ENCODE measurements at places on chromosomes 1 and 21.
A peak's percentile ranks its signal among the peaks of the same experiment; 100 is the strongest.

- DNase-seq, result no peak
Observed at GRCh38 chr1:169321539-169321938, 46.1 kb downstream of the NME7 start.

DNA sequence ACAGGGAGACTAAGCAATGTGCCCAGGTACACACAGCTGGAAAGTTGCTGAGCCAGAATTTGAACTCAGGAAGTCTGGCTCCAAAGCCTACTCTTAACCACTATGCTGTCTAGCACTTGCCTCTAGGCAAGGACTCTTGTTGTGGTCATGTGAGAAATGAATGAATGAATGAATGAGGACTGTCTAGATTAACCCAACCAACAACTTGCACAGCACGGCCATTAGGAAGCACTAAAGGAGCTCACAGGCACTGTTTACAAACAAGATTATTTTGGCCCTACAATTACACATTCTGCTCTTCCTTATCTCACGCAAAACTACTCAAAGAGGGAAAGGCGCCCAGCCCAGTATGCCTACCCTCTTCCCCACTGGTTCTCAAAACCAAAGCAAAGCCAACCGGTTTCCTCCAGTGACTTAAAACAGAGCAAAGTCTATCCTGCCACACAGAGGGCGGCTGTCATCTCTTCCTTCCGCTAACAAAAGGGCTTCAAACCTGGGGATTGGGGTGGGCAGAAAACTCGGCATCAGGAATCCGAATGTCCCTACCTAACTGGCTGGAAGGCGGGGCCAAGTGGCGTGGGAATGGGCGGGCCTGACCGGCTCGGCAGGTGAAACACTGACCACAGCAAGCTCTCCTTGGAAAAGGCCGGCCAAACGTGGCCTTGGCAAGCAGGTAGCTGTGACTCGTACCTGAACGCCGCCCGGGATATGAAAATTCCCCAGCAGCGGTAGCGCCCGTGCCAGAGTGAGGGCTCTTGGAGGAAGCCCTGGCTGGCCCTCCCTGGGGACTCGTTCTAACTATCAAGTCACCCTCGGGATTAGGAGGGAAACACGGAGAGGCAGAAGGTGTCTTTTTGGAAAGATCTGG is 948 bp downstream of the STK40 start:
- no peak for DNase-seq

GRCh38 chr1:44030605-44031251 is 534 bp downstream of the SLC6A9 start:
- peak; percentile 88 for DNase-seq

GRCh38 chr1:188846468-188846867 is 1631.2 kb downstream of the BRINP3 start:
- no peak for DNase-seq

DNA sequence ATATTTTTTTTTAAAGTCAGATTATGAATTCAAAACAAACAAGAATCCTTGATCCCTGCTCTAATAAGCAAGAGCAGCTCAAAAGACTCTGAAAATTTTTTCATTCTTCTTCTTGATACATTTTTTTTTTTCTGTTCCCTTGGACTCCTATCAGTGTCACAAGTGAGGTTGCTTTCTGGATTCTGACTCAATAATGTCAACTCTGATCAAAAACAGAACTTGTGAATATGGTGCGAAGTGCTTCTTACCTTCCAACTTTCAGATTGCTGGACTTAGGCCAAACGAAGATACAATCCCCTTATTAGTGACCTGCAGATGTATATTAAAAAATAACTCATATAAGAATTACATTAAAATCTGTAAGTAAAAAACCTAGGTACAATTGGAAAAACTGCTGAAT is 136.1 kb downstream of the GPATCH2 start:
- no peak for DNase-seq

DNA sequence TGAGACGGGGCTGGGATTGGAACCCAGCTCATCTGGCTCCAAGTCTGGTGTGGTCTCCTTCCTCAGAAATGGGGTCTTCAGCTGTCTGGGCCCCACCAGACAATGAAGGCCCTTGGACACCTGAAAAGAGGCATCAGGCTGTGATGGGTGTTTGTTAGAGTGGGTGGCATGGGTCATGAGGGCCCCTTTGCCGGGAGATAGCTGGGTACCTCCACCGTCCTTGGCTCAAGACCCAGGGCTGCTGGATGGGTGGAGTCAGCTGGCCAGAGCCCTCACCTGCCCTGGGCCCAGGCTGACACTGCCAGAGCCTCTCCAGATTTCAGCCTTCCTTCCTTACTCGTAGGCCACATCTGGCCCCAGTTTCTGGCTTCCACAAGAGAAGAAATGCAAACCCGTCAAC is 13.4 kb upstream of the TTC22 start:
- DNase-seq, result peak; percentile 76

DNA sequence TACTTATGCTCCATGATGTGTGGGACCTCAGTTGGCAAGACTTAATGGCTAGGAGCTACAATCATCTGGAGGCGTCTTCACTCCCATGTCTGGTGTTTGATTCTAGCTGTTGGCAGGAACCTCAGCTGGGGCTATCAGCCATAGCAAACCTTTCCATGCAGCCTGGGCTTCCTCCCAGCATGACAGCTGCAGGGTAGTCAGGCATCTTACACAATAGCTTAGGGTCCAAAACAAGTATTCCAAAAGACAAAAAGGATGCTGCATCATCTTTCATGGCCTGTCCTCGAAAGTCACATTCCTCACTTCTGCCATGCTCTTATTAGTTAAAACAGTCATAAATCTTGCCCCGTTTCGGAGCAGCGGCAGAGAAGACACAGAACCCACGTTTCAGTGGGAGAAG is 90.9 kb downstream of the LRRC8C start:
- no peak for DNase-seq

- DNase-seq, result no peak
Observed at GRCh38 chr1:234067581-234068337, 163.3 kb downstream of the SLC35F3 start.

DNA sequence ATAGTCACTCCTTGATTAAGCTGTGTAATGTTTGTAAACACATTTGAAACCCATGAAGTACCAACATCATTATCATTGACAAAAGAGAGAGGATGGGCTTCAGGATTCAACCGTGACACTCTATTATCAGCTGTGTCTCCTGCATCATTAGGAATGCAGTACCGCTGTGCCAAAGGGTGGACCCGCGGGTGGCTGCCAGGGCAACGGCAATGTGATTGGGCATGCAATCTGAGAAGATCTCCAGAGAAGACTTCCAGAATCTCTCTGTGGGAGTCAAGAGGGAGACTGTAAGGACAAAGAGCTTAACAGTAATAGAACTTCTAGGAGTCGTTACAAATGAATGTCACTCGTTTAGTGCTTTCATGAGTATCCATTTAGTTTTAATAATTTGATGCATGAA is 97.9 kb downstream of the USH2A start:
- no peak for DNase-seq

DNA sequence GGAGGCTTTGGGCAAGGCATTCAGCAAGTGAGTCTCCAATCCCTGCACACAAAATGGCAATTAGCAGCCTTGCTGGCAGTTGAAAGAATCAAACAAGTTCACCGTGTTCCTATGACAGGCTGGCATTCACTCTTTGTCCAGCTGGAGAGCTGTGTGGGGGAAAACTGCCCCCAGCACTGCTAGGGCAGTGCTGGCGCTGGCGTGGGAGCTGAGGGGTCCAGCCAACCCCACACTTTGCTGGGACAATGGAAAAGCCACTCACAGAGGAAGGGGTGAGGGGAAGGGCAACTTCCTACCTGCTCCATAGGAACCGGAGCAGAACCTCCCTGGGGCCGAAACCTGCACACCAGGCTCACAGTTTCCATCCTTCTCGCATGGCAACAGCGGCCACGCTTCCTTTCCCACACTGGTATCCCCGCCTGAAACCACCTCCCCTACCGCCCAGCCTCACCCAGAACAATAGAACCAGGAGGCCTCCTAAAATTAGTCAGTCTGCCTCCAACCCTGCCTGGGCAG is 26.7 kb upstream of the KCNN3 start:
- no peak for DNase-seq

DNA sequence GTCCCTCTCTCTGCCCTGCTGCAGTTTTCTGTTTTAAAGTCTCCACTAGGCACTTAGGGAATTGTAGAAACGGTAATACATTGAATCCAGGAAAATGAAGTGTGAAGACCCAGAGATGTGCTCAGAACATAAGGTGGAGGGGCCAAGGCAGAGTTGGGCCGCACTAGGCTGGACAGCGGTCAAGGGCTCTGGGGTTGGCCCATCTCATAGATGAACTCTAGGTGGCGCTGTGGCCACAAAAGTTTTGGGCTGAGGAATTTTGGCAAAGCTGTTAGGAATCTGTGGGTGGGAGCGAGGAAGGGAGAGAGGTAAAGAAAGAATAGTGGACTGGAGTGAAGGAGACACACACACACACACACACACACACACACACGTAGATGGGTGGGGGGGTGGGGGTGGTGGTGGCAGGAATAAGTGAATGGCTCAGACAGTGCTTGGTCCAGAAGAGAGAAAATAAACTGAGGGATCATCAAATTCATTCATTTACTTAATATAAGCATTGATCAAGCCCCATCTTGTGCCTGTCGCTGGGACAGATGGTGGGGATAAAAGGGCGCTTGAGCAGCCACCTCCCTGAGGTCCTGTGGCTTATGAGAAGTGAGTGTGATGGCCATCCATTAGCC is 258.5 kb downstream of the TRABD2B start:
- DNase-seq, result no peak

DNA sequence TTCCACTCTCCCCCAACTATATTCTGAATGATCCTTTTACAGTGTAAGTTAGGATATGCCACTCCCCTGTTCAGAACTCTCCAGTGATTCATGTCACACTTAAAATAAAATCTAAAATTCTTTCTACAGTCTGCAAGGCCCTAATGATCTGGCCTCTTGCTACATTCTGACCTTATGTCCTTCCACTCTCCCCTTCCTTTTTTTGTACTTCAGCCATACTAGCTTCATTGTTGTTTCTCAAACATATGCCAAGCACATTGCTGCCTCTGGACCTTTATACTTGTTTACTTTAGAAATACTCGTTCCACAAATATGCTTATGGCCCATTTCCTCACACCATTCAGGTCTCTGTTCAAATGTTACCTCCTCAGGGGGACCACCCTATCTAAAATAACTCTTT is 14.8 kb upstream of the PSMA5 start:
- no peak for DNase-seq

DNA sequence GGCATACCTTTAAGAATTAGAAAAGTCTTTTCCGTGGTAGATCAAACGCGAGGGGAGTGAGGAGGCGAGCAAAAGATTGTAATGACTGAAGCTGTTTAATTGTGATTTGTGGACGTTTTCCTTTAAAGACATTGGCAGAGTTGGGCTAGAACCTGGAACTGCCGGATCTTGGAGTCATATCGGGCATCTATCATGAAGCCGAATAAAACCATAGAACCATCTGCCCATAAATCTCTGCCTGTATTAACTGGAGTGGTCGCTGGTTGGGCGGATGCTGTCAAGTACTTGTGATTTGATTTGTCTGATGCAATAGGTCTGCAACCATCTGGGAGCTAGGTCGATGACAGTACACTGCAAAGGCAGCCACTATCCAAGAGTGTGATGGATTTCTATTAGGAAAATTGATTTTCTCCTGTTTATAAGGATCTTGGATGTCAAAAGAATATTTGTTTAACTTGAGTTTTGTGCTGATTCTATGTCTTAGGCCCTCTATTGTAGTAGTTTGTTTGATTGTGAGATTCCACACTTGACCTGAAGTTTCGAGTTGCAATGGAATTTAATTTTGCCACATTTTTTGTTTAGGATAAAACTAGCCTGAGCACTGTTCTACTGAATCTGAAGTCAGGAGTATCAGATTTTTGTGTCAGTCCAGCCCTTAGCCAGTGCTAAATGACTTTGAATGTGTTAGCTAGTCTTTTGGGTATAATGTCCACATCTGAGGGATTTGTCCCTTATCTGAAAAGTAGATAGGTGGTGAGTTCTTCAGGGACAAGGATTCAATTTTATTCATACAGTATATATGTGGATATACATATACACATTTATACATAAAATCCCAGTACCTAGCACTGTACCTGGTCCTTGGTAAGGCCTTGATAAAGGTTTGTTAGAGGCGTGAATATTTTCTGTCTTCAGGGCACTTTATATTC is 1.2 kb downstream of the SARS1 start:
- peak; percentile 88 for DNase-seq

GRCh38 chr1:212247988-212248387 is 37.2 kb upstream of the PPP2R5A start:
- no peak for DNase-seq

DNA sequence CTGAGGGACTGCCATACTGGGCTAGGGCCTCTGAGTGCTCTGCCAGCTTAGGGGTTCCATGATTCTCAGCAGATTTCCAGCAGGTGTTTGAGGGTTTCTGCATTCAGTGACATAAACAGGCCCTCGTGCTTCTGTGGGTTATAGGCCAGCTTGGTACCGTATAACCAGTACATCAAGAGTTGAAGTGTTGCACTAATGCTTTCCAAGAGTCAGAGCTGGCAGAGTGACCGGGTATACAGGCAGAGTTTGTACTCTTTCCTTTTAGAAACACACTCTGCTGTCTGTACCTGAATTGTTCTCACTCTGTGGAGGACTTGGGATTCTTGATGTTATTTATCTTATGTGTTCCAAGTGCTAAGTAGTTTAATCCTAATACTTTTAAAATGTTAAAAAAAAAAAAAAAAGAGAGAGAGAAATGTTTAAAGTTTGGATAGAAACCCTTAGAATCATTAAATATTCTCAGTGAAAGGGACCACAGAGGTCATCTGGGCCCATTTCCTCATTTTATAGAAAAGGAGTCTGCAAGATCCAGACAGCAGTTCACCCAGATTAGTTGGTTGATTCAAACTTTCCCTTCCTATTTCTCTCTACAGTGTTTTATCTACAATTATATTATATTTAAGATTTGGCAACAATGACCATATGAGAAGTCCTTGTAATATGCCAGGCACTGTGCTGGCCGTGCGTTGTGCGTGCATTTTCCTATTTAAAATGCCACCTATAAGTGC is 325.8 kb downstream of the KIF26B start:
- no peak for DNase-seq

DNA sequence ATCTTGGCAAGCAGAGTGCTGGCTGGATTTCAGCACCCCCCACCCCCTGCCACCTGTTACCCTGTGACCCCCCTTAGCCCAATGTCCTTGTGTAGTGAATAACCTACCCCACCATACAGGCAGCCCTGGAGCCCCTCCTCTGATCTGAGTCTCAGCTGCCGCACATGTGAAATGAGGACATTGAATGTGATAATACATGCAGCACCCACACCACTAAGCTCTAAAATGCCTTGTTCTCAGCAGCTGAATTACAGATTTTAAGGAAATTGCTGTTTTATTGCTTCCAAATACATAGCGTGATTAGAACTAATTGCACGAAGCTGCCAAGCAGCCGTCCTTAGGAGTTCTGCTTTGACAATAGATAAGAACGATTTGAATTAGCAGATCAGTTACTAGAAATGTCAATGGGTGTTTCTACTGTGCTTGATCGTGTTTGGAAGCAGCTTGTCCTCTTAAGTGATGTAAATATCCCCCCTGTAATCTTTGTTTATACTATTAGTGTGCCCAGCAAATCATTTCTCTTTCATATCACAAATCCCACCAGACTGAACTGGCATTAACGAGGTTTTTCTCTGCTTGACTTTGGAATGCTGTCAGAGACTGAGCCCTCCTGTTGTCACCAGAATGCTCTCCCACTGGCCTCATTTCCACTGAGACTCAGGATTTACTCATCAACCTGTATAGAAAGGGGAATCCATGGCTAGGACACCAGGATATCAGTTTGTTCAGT is 4.9 kb downstream of the SLAMF8 start:
- DNase-seq, result no peak

GRCh38 chr1:154553056-154554030 is 5.1 kb downstream of the UBE2Q1 start:
- no peak for DNase-seq

Data from osteocyte (in vitro differentiated cells).